CD4-positive, alpha-beta T cell (primary cell): ENCODE measurements at places on chromosomes 12 and 14. TPM values are rescaled to one million over a fixed set of nuclear protein-coding genes. Genes with fewer than 3 reads are reported as not detected.

The RASSF8 gene
- 1.4 TPM for total RNA-seq

The NID2 gene
- not detected for total RNA-seq

The TTC6 gene
- total RNA-seq: not detected

The ESPL1 gene
- 0.71 TPM for total RNA-seq

DNA sequence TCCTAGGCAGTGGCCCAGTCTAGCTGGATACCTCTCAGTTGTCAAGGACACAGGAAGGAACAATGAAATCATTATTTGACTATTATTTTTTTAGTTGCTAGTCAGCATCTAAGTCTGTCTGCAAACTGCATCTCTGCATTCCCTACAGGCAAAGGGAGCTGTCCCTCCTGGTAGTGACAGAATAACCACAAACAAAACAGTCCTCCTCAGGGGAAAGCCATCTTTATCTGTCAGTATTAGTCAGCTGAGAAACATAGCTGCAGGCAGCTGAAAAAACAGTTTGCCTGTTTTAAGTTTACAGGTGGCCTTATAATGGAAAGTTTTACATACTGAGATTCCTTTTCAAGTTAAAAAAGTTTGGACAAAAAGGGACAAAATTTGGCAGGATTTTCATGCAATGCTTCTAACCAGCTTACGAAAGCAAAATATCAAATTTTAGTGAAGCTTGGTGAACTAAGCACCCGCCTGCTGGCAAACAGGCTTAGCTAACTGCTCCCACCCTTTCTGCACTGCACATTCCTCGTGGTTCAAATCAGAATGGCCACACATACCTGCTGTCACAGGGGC is 29.5 kb downstream of the SLC25A21 start:
- DNase-seq: no peak

- no peak for DNase-seq
Measured at GRCh38 chr12:25970916-25971653, 12.6 kb downstream of the RASSF8 start.

GRCh38 chr14:64061706-64062105 is 208.9 kb downstream of the SYNE2 start:
- no peak for DNase-seq

- DNase-seq: no peak
Measured at GRCh38 chr12:120847814-120848213, 56.3 kb downstream of the SPPL3 start.

DNA sequence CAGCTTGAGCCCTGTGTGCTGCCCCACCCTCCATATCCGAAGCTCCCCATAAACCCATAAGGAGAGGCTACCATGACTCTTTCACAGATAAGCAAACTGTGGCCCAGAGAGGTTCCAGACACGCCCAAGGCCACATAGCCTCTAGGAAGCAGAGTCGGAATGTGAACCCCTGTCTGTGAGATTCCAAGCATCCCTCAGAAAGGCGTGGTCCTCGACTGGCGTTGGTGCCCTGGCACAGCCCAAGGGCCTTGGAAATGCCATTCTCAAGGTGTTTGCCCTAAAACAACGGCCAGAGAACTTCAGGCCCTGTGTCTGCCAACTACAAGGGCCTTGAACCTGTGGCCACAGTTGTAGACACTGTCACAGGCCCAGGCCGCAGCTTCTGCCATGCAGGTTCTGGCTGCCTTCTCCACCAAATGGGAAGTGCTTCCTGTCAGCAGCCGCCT is 8.5 kb upstream of the DIO3 start:
- no peak for DNase-seq

- no peak for DNase-seq
Measured at GRCh38 chr12:21985155-21985554, 43.9 kb upstream of the ABCC9 start.

- DNase-seq: no peak
Measured at GRCh38 chr12:40946612-40947194, 241.4 kb upstream of the PDZRN4 start.
